Fibroblast of skin of right quadriceps (primary cell): ENCODE measurements at places on chromosomes 12 and 14.

GRCh38 chr14:62914025-62914424 lies 131.2 kb downstream of the KCNH5 start:
- DNase-seq: peak; percentile 41

GRCh38 chr12:111435661-111436201 lies 30.0 kb downstream of the SH2B3 start:
- no peak for DNase-seq

- DNase-seq: peak; percentile 16
Measured at GRCh38 chr14:50082784-50083466, 33.4 kb downstream of the VCPKMT start.

DNA sequence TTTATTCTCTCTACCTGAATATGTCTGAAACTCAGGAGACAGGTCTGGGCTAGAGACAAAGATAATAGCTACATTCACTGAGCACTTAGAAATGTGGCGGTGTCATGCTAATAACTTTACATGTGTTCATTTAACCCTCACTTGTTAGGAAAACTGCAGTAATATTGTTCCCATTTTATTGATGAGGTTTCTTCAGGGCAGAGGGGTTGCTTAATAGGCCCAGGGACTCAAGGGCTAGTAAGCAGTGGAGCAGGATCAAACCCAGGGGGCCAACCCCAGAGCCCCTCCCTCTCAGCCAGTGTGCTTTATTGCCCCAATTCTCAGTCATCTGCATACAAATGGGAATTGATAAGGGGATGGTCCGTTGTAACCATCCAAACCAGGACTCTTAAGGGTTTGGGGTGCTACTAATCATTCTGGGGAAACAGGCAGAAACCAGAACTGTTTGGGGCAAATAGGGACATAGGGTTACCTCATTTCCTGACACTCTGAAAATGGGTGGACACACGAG lies 142.8 kb upstream of the AMIGO2 start:
- no peak for DNase-seq

GRCh38 chr12:77745624-77746023 lies 85.1 kb upstream of the NAV3 start:
- no peak for DNase-seq

- no peak for DNase-seq
Measured at GRCh38 chr12:116433249-116433648, 125.9 kb upstream of the MAP1LC3B2 start.

GRCh38 chr12:9869307-9870161 lies at the start of gene CLEC2B:
TSS of gene CLEC2B (minus strand) at chr12:9869354.
- DNase-seq: peak; percentile 86

GRCh38 chr12:2198005-2198501 lies 145.3 kb downstream of the CACNA1C start:
- DNase-seq: peak; percentile 88

- peak; percentile 88 for DNase-seq
Measured at GRCh38 chr12:119869720-119870119, 7.4 kb downstream of the CIT start.

DNA sequence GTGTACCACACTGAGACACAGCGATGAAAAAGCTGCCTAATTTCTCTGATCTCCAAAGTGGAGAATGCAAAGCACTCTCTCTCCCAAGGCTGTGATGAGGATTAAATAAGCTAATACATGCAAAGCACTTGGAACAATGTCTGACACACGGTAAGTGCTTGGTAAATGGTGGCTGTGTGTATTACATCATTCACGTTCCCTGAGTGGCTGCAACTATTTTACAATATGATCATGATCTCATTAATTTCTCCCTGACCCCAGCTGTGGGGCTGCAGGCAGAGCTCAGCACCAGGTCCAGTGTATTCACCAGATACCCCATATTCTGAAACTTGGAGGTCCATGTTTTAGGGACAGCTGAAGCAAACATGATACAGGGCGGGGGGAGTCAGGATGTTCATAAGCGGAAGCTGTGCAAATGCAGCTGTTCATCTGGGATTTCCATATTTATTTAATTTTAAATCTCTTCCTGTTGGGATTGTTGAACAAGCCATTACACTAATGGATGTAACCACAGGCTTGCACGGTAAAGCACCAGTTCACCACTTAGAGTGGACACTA lies 106.4 kb downstream of the CCDC60 start:
- no peak for DNase-seq

GRCh38 chr14:79605849-79606248 lies 605.5 kb downstream of the DIO2 start:
- no peak for DNase-seq

DNA sequence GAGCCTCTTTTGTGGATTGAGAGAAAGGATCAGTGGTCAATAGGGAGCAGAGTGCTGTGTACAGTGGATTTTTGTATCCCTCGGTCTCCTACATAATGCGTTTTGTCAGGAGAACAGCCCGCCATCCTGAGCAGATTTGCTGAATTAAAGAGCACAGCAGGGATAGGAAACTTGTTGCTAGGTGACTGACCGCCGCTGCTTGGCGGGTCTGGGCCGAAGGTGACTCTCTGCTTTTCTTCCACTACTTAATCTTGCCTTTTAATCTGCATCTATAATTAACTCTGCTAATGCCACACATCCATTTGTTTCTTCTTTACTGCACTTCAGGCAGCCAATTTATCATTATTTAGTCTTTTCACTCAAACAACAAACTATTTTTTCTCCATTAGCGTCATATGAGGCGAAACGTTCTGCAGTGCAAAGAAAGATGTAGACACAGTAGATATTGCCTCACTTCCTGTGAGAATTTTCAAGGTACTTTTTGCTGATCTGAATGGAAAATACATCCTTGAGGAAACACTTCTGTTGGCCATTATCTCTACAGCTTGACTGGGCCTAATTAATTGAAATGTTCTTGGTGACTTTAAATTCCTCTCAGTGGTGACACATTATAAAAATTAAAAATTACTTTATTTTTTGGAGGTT lies 108.0 kb downstream of the PPM1A start:
- DNase-seq: no peak

DNA sequence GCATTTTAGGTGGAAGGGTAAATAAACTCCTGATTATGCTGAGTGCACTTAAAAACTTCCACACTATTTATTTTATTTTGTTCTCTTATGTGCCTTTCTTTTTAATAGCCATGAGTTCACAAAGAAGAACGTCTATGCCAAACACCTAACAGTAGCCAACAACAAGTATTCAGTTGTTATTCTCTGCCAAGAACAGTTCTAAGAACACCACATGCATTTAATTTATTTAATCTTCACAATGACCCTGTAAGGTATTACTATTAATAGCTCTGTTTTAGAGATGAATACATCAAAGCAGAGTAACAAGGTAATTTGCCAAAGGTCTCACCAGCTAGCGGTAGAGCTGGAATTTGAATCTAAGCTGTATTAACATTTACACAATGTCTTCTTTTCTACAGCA lies 240.1 kb downstream of the ALG10B start:
- DNase-seq: no peak

GRCh38 chr12:93018610-93019009 lies 89.5 kb upstream of the EEA1 start:
- no peak for DNase-seq

DNA sequence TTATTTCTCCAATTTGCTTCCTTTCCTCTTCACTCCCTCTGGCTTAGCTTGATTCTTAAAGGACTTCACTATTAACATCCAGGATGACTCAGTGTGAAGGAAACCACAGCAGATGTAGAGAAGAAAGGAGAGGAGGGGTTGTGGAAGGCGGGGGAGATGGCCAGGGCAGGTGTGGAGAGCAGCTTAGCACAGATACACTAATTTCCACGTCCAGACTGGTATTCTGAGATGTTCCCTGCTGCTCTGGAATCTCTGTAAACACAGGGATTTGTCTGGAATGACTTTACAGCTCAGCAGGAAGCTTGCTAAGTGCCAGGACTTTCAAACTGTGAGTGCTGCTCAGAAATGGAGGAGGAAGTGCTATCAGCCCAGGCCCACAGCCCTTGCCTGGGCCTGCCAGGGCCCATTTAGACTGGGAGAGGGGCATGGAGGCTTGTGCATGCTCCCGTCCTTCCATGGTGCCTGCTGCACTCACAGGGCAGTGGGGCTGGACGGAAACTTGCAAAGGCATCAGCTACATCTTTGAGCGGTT lies 202.5 kb upstream of the DDHD1 start:
- DNase-seq: peak; percentile 88

DNA sequence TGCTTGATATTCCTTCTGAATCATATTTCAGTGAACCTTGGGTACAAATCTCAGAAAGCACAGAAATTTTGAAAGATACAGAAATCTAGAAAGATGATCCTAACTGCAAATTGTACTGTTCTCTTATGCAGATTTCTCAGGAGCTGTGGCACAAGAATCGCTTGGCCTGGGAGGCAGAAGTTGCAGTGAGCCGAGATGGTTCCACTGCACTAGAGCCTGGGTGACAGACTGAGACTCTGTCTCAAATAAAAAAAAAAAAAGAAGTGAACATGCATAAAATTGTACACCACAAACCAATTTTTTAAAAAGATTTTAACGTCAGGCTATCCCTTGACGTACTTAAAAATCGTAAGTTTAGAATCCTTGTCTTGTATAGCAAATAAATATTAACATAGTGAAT lies 31.3 kb downstream of the SCAF11 start:
- DNase-seq: no peak

- DNase-seq: no peak
Measured at GRCh38 chr12:13204428-13204827, 7.9 kb downstream of the EMP1 start.

GRCh38 chr14:93044556-93044955 lies 71.2 kb downstream of the ITPK1 start:
- DNase-seq: no peak

DNA sequence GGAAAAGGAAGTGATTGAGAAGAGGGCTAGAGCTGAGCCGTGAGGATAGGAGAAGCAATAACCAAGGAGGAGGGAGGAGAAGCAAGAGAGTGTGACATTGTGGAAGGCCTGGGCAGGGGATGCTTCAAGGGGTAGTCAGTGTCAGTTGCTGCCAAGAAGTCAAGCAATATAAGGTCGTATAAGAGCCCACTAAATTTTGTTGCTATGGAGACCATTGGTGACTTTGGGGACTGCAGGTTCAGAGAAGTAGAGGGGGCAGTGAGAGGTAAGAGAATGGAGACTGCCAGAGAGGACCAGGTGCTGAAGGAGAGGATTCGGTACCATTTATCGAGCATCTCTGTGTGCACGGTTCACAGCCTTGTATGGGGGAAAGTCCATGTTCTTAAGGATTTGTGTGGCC lies 3.1 kb upstream of the ATXN3 start:
- DNase-seq: no peak

DNA sequence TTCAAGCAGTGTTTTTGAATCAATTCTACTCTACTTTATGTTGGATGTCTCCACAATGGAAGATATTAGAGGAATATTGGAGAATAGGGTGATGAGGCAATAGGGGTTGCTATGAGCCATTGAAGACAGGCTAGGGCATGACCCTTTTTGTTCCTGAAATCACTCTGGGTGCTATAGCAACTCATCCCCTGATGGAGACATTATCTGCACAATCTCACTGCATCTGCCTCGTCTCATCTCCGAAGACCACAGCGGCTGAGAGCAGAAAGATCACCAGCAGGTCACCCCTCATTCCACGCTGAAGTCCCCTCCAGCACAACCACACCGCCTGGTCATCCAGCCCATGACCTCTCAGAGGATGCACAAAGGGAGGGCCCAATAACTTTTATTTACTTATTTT lies 150.4 kb upstream of the TMEM132C start:
- DNase-seq: no peak

GRCh38 chr12:32997471-32997870 lies 100.9 kb upstream of the PKP2 start:
- DNase-seq: no peak

DNA sequence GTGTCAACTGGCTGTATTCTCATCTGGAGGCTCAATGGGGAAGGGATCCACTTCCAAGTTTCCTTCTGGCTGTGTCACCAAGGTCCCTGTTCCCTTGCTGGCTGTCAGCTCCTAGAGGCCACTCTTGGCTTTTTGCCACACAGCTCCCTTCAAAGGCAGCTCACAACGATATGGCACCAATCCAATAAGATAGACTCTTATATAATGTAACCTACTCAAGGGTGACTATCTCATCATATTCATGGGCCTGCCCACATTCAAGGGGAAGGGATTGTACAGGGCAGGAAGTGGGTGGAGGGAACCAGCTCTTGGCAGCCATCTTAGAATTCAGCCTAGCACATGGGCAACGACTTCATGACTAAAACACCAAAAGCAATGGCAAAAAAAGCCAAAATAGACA lies 98.7 kb upstream of the PLXNC1 start:
- no peak for DNase-seq

DNA sequence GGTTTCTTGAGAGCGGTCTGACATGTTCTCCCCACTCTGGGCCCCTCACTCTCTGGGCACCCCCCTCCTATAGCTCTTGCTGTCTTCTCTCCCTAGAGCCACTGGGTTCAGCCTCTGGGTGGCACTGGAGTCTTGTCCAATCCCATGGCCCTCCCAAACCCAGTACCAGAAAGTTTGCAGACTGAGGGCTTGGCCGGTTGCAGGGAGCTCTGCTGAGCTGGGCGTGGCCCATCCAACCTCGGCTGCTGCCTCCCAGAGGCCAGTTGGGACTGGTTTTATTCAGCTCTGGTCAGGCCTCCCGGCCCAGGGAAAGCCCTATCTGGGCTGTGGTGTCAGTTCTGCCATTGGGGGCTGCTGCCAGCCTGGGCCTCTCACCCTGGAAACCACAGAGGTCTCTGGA lies 37.9 kb downstream of the ISCA2 start:
- DNase-seq: peak; percentile 38

GRCh38 chr12:29831173-29831572 lies 47.4 kb upstream of the TMTC1 start:
- no peak for DNase-seq

- peak; percentile 62 for DNase-seq
Measured at GRCh38 chr14:89862856-89863255, 91.7 kb downstream of the EFCAB11 start.

DNA sequence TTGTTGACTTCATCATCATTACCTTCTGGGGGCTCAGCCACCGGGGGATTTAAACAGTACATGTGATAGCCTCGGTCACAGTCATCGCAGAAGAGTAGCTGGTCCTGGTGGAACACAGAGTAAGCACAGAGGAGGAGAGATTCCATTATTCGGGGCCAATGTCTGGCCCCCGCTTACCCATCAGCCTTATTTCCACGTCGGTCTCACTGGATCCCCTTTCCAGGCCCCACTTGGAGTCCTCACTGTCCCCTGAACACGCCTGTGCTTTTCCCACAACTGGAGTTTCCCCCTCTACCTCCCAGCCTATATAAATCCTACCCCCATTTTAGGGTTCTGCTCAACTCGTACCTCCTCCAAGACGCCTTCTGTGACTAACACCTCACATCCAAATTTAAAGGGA lies 274.0 kb downstream of the DPF3 start:
- no peak for DNase-seq

DNA sequence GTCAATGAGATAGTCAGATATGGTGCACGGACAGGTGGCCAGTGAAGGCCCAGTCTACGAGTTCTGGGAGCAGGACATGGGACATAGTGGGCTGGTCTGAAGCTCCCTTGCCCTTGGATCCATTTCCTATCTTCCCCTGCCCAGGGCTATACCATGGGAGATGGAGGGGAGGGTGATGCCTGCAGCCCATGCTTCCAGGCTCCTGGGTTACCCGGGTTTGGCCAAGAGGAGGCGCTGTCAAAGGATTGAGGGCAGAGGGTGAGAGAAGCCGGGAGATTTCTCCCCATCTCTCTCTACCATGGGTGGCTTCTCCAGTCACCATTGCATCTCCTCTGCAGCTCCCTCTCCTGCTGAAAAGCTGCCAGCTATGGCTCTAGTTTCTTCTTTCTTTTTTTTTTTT lies 52.8 kb upstream of the LHX5 start:
- DNase-seq: no peak
